ENCODE measurements at places on chromosomes 2 and 18.

DNA sequence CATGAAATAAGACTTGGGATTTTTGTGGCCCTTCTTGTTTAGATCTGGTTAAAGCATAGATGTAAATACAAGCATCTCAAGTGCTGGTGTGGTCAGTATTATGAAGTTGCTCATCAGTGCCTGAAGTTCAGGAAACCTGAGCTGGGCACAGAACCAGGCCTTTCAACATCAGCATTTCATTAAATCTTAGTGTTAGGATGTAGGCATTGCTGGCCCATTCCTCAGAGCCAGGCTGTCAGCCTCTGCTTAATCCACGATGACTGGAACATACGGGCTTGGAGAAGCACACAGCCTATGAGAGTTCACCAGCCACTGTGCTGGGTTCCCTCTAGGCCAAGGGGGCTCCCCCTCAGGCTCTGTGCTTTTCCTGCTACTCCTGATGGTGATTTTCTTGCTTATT is 270.2 kb downstream of the EN1 start:
- no peak for DNase-seq

DNA sequence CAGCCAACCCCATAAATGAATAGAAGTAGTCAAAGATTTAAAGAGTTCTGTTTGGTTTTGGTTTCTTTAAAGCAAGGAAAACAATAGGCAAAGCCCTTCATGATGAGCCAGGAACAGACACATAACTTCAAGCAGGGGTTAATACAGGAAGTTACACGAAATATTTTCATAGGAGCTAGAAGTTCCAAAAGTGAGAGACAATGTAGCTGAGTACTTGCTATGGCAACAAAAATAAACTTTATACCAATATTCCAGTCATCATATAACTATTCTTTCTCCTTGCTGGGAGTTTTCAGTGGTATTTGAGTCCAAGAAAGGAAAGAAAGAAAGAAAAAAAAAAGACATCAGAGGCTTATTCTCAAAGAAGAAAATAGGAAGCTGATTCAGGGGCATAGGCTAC is 56.2 kb downstream of the COBLL1 start:
- DNase-seq = peak; percentile 69

GRCh38 chr2:96647681-96648080 is 5.1 kb downstream of the FER1L5 start:
- DNase-seq = no peak

DNA sequence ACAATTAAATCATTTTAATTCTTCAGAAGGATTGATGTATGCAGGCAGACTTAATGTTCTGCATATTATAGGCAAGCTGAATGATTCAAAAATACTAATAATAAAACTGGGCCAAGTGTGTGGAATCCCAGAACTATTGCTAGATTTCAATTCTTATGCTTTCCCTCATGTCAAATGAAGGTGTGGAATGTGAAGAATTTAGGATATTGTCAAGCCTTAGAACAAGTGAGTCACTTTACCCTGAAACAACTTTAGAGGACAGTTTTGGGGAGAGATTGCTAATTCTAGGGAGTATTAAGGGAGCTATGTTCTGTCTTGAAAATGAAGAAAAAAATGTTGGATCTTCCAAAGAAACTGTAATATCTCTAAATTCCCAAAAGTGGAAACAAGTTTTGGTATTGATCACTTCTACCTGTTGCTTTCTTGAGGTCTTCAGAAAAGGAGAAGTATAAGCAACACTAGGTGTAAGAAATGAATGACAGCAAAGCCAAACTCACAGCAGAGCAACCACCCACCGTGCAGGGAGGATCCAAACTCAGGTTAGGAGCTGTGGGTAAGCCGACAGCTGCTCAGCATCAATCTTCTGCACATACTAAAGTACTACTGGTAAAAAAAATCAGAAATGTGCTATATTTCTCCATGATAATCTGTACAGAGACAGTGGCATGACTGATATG is 818.1 kb downstream of the SLC4A3 start:
- peak; percentile 26 for DNase-seq

DNA sequence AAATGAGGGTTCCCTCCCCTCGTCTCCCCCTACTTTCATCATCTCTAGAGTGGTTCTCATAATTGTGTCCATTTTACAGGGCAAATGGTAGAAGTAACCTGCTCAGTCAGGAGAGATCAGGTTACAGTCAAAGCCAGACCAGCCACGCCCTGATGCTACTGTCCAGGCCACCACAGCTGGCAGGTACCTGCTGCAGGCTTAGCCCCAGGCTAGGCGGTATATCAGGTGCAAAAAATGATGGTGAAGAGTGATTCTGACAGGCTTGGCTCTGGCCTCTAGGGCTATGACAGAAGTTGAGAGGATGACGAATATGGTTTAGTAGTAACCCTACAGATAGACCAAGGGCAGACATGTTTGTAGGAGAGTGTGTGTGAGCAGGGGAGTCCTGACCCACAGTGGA is 67.1 kb downstream of the HAUS1 start:
- DNase-seq = no peak

GRCh38 chr2:44562737-44563136 is 201.0 kb downstream of the CAMKMT start:
- DNase-seq = no peak

GRCh38 chr2:134097740-134098139 is 156.1 kb upstream of the MGAT5 start:
- no peak for DNase-seq

DNA sequence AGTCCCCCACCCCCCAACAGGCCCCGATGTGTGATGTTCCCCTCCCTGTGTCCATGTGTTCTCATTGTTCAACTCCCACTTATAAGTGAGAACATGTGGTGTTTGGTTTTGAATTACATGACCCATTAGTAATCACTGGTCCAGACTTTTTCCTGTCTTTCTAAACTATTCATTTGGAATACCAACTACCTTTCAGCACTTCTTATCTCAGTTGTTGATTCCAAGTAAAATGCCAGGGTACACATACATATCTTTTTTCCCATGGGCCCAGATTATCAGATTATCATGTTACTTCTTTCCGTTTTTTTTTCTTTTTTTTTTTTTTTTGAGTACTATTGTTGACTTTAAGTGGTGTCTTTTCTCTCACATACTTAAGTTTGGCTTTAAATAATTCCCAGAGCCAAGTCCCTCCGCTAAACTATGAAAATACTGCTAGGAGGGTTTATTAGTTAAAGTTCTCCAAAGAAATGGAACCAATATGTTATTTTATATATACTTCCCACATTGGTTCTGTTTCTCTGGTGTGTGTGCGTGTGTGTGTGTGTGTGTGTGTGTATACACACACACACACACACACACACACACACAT is 389.3 kb downstream of the IRS1 start:
- peak; percentile 22 for DNase-seq

GRCh38 chr2:50641633-50642032 is 390.3 kb downstream of the NRXN1 start:
- no peak for DNase-seq

GRCh38 chr2:75557474-75558133 is 3.1 kb downstream of the EVA1A start:
- DNase-seq = no peak

Data from adipocyte (in vitro differentiated cells).